ENCODE measurements at places on chromosomes 1 and 21.

DNA sequence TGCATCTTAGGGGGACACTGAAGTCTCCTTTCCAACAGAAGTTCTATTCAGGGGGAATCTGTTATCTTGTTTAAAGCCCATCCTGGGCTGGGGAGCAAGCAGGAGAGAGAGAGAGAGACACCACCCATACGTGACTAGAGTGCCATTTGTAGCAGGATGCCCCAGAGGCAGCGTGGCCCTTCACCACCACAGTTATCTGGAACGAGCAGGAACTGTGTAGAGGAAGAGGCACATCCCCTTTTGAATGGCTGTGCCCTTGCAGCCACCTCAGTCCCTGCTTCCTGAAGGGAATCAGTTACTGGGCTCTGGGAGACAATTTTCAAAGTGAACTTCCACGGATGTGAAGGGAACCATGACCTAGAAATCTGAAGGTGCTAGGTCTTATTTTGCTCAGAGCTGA is 19.4 kb upstream of the LAMTOR5 start:
- DNase-seq: no peak

DNA sequence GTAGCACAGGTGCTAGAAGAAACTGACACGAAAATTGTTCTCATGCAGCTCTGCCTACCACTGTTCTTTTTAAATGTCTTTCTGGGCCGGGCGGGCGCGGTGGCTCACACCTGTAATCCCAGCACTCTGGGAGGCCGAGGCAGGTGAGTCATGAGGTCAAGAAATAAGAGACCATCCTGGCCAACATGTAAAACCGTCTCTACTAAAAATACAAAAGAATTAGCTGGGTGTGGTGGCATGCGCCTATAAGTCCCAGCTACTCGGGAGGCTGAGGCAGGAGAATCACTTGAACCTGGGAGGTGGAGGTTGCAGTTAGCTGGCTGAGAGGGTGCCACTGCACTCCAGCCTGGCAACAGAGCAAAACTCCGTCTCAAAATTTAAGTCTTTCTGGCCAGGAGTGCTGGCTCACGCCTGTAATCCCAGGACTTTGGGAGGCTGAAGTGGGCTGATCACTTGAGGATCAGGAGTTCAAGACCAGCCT is 947 bp upstream of the RIT1 start:
- no peak for DNase-seq

GRCh38 chr1:193937308-193937707 is 750.9 kb upstream of the B3GALT2 start:
- no peak for DNase-seq

DNA sequence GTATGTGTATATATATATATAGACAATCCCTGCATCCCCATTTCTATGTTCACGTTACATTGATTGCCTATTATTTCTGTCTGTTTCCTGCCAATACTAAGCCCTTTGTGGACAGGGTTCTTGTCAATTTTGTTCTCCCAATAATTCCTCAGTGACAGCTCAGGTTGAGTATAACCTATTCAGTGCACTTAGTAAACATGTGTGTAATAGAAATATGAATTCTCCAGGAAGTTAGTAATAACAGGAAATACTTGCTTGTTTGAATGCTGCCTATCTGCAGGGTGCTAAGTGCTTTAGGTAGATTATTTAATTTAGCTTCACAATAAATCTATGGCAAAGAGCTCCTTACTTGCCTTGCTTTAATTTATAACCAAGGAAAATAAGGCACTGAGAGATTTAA is 52.8 kb upstream of the PTGFR start:
- DNase-seq: no peak

DNA sequence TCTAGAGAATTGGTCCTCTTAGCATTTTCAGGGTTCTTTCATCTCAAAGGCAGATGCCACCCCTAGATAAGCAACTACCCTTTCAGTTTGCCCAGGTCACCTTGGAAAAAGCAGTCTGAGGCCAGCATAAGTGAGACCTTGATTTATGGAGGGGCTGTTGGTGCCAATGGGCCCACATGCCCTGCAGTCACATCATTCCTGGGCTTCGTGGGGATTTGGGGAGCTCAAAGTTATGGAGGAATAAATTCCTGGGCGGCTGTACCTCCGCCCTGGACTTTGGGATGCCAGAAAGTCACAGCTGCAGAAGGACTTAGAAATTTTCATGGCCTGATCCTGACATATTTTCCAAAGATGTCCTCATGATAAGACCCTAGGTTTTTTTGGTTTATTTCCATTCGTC is 2.7 kb upstream of the SDHB start:
- no peak for DNase-seq

- no peak for DNase-seq
Measured at GRCh38 chr21:43731476-43731875, 12.5 kb downstream of the PDXK start.

GRCh38 chr1:31020007-31020790 is 45.3 kb downstream of the PUM1 start:
- no peak for DNase-seq

DNA sequence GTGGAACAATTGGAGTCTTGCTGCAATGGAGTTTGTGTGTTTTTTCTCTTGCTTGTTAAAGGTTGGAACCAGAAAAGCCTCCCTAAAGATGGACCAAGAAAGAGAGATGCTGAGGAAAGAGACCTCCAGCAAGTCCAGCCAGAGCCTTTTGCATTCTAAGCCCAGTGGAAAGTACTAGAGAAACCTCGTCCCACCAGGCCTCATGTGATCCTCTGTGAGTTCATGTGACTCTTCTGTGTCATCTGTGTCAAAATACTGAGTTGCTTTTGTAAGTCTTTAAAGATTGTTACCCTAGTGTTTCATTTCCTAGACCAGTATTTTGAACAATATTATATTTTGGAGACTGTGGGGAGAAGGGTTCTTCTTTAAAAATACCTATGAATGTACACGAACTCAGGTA is 12.5 kb upstream of the EFHD2 start:
- no peak for DNase-seq

GRCh38 chr1:31585736-31586365 is 9.5 kb downstream of the TINAGL1 start:
- DNase-seq: no peak

- no peak for DNase-seq
Measured at GRCh38 chr1:225847610-225848009, 34.6 kb downstream of the TMEM63A start.

DNA sequence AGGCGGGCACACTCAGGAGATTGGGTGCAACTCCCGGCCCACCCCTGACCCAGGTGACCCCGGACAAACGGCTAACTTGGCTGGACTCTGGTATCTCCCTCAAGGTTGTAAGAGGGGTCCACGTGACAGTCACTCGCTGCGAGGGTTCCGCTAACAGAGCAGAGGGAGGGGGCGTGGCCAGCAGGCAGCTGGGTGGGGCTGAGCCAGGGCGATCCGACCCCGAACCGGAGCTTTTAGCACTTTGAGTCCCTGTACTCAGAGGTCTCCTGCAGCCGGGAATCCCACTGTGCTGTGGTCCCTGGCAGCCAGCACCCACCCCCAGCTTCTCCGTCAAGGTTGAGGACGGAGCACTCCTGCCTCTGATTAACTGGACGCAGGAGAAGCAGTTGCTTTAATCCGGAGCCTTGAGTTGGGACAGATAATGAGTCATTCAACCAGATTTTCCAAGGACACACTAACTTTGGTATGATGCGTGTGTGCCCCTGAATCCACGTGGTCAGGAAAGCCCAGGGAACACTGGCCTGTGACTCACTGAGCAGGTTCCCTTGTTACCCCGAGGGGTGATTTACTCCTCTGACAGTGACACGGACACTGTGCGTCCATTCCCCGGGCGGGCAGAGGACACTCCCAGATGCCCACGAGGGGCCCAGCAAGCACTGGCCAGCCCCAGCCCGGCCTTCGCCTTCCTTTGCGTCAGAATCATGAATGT is 16.8 kb downstream of the TRPM2 start:
- DNase-seq: no peak

DNA sequence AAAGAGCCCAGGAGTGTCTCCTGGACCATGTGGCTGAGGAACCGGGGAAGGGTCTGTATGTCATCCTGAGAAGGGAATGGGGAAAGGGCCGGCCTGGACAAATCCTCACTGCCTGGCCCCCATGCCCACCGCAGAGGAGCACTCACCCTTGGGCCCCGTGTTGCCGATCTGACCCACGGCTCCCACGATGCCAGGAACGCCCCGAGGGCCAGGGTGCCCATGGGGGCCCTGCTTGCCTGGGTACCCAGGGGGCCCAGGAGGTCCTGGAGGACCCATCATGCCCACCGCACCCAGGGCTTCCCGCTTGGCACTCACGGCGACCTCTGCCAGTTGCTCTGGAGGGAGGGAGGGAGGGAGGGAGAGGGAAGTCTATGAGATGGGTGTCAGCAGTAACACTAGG is 14.6 kb downstream of the COL9A2 start:
- DNase-seq: no peak

GRCh38 chr1:195053478-195053877 is 1554.8 kb downstream of the KCNT2 start:
- DNase-seq: no peak

- peak; percentile 57 for DNase-seq
Measured at GRCh38 chr1:222634180-222635013, 16.5 kb downstream of the MIA3 start.

DNA sequence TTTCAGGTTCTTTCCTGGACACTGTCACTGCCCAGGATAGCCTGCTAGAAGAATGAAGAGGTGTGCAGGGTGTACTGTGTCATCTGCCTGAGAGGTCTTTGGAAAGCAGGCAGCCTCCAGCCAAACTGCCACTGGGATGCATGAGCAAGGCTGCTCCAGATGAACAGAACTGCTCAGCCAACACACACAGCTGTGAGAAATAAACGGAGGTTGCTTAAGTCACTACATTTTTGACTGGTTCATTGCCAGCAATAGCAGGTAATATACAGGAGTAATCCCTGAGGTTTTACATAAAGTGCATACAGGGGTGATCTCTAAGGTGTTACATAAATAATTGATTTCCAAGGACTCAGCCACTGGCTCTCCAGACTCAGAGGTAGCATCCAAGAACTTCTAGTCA is 516.9 kb downstream of the BRINP3 start:
- no peak for DNase-seq

DNA sequence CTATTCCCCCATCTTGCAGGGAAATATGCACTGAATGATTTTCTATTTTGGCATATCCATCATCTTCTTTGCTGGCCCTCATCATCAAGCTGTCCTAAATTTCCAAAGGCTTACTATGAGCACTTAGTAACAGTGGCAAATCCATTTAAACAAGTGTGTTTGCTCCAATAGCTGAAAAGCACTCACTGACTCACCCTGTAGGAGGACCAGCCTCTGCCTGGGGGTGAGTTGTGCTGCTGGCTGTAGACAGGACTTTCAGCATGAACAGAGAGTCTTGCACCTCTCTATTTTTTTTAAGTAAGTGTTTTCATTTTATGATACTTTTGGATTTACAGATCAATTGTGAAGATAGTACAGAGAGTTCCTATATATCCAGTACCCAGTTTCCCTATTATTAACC is 97.3 kb downstream of the SLC35F3 start:
- DNase-seq: no peak

DNA sequence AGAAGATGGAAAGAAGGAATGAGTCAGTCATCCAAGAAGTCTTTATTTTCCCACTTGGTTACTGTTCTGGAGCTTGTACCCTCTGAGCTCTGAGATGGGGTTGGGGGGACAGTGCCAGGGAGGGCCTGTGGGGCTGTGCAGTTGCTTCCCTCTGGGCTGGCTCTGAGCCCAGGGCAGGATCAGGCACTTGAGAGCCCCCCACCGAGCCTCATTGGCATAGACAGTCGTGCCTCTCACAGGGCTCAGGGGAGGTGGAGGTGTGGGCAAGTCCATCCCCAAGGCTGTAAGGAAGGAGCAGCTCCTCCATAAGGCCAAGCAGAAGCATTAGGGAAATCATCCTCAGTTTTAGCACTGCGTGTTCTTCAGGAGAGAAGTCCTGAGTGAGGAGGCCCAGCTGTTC is 2.5 kb upstream of the ARL8A start:
- no peak for DNase-seq

DNA sequence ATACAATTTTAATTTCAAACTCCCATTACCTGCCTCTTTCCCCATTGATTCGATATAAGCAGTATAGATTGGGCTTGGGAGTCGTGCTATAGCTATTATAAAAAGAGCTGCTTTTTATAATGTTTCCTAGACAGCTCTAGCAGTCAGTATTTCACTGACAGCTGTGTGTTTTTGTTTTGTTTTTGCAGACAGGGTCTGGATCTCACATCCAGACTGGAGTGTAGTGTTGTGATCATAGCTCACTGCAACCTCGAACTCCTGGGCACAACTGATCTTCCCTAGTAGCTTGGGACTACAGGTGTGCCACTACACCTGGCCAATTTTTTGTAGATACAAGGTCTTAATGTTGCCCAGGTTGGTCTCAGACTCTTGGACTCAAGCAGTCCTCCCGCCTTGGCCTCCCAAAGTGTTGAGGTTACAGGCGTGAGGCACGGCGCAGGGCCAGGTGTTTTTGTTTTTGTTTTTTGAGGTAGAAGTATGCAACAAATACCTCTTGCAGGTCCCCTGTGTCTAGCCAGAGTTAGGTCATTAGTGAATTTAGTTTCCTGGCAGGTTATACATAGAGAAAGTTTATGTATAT is 1.7 kb downstream of the NASP start:
- DNase-seq: no peak

- no peak for DNase-seq
Measured at GRCh38 chr21:43849532-43850299, 15.3 kb upstream of the AGPAT3 start.

GRCh38 chr1:201632364-201632952 is 93.5 kb downstream of the NAV1 start:
- no peak for DNase-seq

GRCh38 chr1:201597551-201598230 is 58.8 kb downstream of the NAV1 start:
- no peak for DNase-seq

GRCh38 chr1:107524301-107524700 is 383.5 kb downstream of the NTNG1 start:
- no peak for DNase-seq

DNA sequence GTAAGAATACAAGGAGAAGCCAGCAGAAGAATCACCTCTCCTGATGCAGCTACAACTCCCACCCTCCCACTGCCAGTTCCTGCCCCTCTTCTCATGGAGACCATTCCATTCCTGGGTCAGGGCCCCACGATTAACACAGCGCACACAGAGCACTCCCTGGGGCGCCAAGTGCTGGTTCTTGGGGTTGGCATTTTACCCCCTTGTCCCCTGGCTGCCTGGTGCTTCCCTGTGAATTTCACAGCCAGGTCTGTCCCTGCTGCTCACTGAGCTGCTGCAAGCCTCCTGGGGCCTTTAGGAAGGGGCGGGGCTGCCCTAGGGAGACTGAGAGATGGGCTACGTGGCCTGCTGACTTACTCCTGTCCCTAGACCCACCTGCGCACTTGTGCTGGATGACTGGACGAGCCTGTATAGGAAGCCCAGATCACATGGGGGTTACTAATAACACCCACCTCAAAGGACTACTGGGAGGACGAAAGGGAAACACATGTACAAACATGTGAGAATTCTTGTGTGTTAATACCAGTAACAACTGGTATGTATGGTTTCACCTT is 4.8 kb downstream of the ZNF672 start:
- no peak for DNase-seq

GRCh38 chr1:65317866-65318653 is 8.7 kb downstream of the DNAJC6 start:
- peak; percentile 79 for DNase-seq

DNA sequence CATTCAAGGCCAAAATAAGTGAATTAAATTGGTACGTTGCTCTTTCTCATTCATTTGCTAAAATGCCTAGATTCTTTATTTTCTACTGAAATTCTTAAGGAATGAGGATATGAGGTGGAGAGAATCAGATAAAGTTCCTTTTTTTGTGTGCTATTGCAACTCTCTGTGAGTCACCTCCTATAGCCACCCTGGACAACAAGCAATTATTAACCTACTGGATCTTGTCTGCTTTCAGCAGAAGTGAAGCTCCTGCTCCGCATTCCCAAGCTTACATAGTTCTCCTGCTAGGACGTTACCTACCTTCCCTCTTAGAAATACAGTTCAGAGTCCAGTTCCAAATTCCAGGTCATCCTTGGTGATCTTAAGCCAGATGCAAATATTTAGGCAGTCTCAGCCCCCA is 4.8 kb upstream of the KCNJ6 start:
- no peak for DNase-seq
